HS-5 (cell line): ENCODE measurements at places on chromosomes 4 and X.
A peak's percentile ranks its signal among the peaks of the same experiment; 100 is the strongest.

- DNase-seq = no peak
Observed at GRCh38 chr4:93031431-93032098, 727.8 kb downstream of the GRID2 start.

GRCh38 chrX:153557618-153558355 is 40.3 kb downstream of the ATP2B3 start:
- DNase-seq = no peak

DNA sequence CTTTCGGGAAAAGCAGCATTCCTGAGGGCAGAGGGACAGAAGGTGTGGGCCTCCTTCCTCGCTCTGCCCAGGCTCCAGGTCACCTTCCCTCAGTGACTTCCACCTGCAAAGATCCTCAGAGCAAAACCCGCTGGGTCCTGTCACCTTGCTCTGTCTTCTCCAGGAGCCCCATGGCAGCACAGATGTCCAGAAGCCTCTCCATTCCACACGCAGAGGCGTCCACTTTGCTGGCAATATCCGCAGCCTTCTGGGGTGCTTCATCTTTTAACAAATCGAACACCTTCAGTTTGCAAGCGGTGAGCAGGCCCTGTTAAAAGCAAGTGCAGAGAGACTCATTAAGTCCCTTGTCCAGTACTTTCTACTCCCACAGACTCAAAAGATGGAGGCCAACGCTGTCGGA is 27.3 kb downstream of the ASMTL start:
- DNase-seq = no peak

DNA sequence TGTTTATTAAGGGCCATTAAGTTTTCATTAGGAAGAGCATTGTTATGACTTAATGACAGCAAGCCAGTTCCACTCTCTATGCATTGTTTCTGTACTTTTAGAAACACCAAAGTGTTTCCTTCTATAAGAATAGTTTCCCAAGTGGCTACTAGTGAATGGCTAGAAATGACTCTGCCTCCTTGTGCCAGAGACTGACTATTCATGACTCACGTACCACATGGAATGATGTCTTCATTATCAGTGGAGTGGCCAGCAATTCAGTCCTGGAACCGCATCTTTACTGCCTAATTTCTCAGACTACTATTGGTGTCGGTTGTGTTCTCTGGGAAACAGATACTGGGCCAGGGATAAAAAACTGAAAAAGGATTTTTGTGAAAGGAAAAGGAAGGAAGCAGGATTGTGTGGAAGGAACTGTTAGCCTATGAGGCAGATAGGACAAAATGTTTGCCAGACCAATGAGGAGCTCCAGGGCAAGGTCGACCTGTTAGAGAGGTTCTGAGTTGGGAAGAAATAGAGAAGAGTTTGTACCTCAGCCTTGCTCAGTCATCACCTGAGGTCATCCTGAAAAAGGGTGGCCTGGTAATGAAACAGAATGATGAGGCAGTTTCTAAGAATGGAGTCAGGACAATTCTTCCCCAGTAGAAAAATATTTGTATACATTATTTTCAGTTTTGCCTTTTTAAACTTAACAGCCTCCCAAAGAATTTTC is 218.6 kb downstream of the SPCS3 start:
- DNase-seq = peak; percentile 79

DNA sequence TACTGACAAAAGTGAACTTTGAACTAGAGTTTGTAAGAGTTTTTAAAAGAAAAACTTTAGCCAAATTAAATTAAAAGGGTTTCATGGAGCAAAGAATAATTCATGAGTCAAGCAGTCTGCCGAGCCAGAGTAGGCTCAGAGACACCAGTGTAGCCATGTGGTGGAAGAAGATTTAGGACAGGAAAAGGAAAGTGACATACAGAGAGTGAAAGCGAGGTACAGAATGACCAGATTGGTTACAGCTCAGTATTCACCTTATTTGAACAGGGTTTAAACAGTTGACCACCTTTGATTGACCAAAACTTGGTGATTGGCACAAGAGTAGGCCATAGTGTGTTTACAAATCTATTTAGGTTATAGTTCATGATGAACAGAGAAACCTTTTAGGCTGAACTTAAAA is 377.8 kb downstream of the KLHL4 start:
- no peak for DNase-seq

DNA sequence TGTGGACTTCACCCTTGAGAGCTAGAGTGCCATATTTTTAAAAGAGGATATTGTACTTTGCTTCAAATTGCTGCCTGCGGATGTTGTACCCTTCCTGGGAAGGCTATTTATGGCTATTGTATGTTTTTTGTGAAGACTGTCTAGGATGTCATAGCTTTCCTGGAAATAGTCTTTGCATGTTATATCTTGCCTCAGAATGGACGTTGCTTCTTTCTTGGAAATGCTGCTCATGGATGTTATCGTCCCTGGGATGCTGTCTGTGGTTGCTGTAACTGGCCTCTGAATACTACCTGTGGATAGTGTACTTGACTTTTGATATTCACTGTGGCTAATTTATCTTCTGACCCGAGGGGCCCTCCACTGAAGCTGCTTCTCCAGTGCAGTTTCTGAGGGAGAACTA is 146.8 kb downstream of the ENOX2 start:
- no peak for DNase-seq

GRCh38 chr4:25723409-25723808 is 67.8 kb downstream of the SLC34A2 start:
- DNase-seq = no peak

DNA sequence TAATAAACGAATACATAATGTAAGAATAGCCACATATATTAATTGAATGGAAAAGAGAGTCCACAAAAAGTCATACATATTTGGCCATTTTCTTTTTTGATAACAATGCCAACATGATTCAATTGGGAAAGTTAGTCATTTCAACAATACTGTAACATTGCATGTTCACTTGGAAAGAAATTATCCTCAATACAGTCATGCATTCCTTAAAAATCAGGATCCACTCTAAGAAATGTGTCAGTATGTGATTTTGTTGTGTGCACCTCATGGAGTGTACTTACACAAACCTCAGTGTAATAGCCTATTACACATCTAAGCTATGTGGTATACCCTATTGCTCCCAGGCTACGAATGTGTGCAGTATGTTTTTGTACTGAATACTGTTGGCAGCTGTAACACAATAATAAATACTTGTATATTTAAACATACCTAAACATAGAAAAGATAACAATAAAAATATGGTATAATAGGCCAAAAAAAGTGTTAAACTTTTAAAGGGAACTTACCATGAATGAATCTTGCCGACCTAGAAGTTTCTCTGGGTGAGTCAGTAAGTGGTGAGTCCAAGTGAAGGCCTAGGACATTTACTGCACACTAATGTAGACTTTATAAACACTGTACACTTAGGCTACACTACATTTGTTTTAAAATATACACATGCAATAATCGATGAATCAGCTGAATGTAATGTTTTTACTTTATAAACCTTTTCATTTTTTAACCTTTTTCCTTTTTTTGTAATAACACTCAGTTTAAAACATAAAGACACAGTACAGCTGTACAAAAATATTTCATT is 806.8 kb downstream of the PCDH18 start:
- no peak for DNase-seq
